ENCODE measurements at places on chromosomes 16 and 17. TPM values are rescaled to one million over a fixed set of nuclear protein-coding genes. Genes with fewer than 3 reads are reported as not detected.

Gene IRX3
- total RNA-seq: 0.91 TPM

Gene SNAI3
- total RNA-seq: not detected

Gene PPY
- not detected for total RNA-seq

Gene MFAP4
- 59.2 TPM for total RNA-seq

Gene SLC4A1
- not detected for total RNA-seq

Gene NDE1
- 34.5 TPM for total RNA-seq

Data from epithelial cell of alveolus of lung (primary cell).